NCI-H1105 treated with DMSO at 0.1 percent for 48 hours (cell line): ENCODE measurements at places on chromosomes 3 and 15.
A peak's percentile ranks its signal among the peaks of the same experiment; 100 is the strongest.

DNA sequence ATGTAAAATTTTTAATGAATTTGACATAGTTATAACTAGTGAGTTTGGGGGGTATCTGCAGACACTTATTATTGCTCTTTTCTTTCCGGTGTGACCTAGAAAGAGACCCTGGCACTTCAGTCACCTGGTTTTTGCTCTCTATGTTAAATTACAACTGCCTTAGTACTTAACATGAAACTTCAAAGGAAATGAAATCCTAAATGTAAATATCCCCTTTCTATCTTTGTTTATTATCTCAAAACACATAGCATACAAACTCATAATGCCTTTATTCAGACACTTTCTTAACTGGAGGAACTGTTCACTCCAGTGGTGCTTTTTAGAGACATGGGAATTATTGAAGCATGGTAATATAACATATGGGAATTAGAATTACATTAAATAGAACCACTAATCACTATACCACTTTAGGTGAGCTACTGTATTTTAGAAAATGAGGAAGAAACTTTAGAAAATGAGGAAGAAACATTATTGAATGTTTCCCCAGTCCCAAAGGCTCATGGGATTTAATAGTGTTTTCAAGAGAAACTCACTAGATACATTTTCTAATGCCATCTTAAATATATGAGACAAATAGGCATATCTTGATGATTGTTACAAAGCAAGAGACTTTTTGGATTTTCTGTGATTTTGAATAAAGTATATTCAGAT lies 119.5 kb upstream of the MLF1 start:
- no peak for DNase-seq

GRCh38 chr15:92810418-92811138 lies 89.5 kb upstream of the CHD2 start:
- DNase-seq: peak; percentile 70

DNA sequence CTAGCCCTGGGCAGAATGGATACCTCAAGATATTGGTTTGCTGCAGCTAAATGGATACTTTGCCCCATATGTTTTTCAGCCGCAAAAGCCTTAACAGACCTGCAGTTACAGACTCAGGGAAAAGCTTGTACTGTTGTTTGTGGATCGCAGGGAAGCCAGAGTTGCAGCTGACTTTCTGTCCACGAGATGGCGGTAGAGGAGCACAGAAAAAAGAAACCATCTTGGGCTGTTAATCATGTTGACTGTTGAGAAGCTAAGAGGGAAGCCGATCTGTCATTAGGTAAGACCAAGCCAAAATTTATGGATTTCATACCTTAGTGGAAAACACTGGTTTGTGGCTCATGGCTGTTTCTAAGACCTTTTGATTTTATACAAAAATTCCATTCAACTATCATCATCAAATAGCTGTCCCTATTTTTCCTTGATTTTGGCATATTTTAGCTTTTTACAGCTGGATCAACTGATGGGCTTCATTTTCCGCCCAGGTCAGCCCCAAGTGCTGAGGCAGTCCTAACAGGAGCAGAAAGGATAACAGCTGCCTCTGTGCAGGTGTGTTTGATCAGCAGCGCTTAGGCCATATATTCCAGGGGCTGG lies 205.7 kb upstream of the ZPLD1 start:
- DNase-seq: peak; percentile 80

GRCh38 chr15:28079313-28079969 lies 19.7 kb downstream of the OCA2 start:
- no peak for DNase-seq

GRCh38 chr3:14875411-14876175 lies 56.8 kb downstream of the FGD5 start:
- DNase-seq: no peak

- DNase-seq: no peak
Observed at GRCh38 chr3:28907616-28908015, 373.3 kb upstream of the RBMS3 start.

DNA sequence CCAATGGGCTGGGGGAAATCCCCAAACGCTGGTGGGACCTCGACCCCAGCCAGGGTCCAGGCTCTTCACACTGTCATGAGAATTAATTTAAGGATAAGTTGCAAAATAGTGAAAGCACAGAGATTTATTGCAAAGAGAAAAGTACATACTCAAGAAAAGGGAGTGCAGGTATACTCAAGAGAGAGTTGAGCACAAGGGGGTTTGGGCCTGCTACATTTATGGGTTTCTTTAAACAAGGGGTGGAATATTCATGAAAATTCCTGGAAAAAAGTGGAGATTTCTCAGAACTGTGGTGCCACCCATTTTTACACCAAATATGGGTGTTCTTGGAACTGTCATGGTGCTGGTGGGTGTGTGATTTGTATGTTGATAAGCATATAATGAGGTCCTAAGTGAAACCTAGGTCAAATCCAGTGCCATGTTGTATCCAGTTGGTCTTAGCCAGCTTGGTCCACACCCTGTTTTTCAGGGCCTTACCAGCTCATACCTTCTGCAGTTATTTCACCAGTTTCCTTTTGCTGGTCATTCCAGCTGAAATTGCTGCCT lies 32.6 kb upstream of the NEO1 start:
- DNase-seq: no peak

DNA sequence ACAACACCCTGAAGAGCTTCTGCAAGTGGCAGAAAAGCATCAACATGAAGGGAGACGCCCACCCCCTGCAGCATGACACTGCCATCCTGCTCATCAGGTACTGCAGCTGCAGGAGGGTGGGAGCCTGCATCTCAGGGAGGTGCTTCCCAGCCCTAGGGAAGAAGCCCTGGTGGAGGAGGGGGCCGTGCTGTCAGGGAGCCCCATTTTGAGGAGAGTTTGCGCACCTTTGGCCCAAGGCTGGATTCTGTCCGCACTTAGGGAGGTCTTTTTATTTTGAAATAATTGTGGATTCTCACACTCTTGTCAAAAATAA lies 42.1 kb downstream of the SAXO2 start:
- DNase-seq: no peak

DNA sequence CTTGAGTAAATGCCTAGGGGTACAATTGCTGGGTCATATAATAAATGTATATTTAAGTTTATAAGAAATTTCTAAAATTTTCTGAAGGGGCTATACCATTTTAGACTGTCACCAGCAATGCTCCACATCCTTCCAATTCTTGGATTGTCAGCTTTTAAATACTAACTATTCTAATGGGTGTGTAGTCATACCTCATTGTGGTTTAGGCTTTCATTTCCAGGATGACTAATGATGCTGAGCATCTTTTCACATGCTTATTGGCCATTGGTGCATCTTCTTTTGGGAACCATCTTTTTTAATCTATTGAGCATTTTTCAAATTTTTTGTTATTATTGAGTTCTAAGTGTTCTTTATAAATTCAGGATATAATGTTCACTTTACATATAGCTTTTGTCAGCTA lies 52.5 kb upstream of the CORO2B start:
- no peak for DNase-seq

GRCh38 chr15:67403428-67404154 lies 117.3 kb upstream of the C15orf61 start:
- peak; percentile 18 for DNase-seq

DNA sequence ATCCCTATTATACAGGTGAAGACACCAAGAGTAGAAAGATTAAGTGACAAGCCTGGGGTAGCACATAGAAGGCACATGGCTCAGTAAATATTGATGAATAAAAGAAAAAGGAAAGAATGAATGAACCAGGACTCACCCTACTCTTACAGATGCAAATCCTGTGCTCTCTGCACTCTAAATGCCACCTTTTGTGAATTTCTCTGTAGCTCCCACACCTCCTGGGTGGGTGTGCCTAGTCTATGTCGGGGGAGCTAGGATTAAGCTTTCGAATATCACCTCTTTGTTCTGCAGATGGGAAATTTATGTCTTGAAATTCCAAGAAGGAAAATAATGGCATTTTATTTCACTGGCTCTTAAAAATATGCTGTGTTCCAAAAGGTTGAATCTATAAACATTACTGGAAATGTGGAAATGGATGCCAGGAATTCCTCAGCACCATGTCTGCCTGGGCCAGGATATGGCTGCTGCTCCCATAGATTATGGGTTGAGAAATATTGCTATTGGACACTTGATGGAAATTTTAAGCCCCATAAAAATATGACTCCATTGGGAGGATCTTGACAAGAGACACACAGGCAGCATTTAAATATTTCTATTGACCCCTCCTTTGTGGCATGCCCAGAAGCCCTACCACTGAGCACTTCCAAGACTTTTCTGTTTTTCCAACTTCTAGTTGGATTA lies 43.3 kb downstream of the CCNB2 start:
- no peak for DNase-seq

DNA sequence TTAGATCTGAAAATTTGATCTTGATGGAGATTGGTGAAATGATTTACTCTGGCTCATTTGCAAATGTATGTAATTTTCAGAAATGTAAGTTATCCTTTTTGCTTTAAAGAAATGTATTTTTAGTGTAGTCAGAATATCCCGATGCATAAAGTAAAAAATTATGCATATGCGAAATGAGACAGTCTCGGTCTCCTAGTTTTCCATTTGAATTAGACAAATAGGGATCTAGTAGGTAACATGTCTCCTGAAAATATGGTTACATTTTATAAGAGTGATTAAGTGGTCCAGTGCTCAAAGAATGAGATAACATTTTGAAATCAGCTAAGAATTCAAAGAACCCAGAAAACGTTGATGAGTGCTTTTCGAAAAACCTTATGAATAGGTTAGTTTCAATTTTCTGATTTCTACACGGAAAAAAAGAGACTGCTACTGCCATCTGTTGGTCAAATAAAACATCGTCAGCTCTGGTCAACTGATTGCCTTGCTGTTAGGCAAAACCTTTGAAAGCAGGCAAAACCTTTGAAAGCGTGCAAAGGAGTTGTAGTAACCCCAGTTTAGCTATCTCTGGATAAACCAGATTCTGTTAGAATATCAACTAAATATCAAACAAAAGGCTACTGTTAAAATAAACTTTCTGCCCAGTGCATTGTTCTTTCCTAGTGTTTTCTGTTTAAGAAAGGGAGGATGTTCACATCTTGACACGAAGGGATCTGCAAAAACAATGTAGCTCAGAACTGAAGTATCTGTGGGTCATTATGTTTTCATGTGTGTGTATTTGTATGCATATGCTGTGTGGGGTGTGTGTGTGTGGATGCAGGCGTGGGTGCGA lies 59.3 kb upstream of the CHMP2B start:
- peak; percentile 28 for DNase-seq

DNA sequence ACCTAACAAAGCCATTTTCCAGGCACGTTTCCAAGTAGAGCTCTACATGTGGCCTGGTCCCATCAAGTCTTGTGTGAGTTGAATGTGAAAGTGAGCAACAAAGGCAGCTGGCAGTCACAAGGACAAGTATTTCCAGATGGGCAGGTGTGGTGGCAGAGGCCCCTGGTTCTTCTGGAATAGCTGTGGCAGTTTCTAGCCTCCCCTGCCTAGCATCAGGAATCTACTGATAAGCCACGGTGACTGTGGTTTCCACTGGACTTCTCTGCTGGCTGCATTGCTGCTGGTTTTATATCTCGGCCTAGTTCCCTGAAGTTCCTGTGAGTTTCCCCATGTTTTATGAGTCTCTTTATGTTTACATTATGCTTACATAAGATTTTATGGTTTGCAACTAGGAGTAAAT lies 117.7 kb downstream of the GOLIM4 start:
- peak; percentile 83 for DNase-seq

DNA sequence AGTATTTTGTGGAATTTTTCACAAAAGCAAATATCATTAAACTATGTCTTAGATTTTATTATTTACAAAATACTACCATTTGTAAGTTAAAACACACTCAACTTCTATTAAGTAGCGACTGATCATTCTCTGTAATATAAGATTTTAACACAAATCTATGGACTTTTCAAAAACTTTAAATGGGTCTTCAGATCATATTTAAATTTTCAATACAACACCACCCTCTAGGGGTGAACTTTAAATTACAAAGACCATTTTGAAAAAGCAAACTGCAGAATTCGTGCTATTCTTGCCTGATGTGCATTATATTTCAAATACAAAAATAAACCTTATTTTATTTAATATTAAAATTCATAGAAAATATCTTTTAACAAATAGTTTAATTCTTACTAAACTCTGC lies 8.2 kb upstream of the VGLL4 start:
- DNase-seq: peak; percentile 30

DNA sequence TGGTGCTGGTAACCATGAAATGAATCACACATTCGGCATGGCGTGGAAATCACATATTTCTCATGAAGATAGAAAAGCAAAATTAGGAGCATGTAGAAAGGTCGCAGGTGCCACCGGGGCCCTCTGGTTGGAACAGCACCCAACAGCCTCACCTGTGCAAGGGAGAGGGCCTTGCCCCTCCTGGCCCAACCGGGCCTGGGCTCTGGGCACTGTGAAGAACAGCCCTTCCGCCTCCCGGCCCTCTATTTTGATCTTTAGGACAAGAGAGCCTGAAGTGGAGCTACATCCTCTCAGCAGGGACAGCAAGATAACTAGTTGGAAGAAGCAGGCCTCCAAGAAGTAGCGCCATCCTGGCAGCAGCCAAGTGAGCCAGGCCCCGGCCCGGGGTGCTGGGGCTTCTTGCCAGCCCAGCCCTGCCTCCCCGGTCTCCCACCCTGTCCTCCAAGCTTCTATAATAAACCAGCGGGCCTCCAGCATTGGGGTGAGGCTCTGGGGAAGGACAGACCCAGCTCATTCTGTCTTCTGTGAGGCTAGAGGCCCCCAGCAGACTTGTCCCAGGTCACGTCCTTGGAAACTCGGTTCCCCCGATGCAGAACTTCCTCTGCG lies 46.1 kb upstream of the FGD5 start:
- no peak for DNase-seq

DNA sequence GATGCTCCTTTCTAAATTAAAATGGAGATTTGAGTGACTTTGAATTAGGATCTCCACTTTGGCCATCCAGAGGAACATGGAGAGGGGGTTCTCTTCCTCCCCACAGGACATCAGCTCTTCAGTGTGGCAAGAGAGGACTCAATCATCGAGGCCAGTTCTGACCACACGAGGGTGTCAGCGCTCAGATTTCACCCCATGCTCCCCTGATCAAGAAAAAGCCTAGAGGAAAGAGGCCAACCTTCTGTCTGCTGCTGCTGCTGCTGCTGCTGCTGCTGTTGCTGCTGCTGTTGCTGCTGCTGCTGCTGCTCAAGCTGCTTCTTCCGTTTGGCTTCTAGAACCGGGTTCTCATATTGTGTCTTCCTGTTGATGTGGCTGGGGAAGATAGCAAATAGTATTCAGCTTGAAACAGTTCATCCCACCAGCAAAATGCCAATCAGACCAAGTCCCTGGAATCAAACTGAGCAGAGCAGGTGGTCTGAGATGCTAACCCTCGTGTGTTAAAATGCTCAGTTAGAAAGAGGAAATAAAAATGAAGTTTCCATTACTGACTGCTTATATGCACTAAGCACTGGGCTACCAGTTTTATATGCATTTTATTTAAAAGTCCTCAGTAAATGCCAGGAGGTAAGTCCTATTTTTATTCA lies 599.0 kb downstream of the MAGI1 start:
- DNase-seq: peak; percentile 44

- DNase-seq: no peak
Observed at GRCh38 chr15:56667517-56667916, 65.8 kb downstream of the ZNF280D start.

- DNase-seq: no peak
Observed at GRCh38 chr3:2603692-2604289, 505.1 kb downstream of the CNTN4 start.

DNA sequence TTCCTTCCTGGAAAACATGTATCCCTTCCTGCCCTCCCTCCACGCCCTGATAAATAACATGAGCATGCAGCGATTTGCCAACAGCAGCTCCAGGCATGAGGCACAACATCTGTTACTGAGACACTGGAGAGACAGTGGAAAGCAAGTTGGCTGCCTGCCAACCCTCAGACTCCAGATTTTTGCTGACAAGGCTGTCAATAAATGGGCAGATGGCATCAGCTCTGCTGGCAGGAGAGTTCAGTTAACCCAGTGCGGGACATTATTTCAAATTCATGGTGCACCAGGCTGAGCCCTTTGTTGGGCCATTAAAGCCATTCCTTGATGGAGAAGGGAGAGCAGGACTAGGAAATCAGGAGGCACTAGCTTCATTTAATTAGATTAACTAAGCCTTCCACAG lies 293.3 kb downstream of the MEX3B start:
- peak; percentile 92 for DNase-seq
